Stimulated activated naive CD4-positive, alpha-beta T cell (primary cell): ENCODE measurements at places on chromosomes 11 and 22.

DNA sequence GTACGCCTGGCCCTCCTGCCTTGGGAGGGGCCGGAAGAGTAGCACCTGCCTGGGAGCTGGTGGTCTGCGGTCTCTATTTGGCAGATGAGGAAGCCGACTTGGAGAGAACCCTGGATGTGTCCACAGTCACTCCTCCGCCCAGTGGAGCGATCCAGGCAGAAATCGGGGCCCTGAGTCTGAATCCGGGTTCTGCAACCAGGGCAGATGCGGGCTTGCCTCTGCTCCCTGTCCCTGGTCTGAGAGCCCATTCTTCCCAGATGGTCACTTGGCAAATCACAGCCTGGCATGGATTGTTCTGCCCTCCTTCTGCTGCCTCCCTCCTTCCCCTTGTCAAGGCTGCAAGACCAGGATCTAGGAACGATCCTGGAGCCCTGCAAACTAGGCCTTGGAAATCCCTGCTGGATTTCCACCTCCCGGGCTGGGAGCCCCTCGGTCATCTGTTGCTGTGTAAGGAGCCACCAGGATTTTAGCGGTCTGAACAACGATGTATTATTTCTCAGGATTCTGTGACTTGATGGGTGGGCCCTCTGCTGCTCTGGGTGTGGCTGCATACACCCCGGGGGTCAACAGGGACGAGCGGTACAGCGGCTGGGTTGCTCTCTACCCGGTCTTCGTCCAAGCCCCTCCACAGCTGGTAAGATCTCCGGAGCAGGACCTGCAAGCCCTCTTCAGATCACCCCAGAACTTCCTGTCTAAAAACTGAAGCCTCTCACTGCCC, 2.0 kb upstream of the ASCL2 start:
- no peak for DNase-seq

GRCh38 chr11:69992943-69993694, 85.0 kb upstream of the ANO1 start:
- DNase-seq, result no peak

- no peak for DNase-seq
Observed at GRCh38 chr11:6657346-6657745, 1.7 kb upstream of the DCHS1 start.

DNA sequence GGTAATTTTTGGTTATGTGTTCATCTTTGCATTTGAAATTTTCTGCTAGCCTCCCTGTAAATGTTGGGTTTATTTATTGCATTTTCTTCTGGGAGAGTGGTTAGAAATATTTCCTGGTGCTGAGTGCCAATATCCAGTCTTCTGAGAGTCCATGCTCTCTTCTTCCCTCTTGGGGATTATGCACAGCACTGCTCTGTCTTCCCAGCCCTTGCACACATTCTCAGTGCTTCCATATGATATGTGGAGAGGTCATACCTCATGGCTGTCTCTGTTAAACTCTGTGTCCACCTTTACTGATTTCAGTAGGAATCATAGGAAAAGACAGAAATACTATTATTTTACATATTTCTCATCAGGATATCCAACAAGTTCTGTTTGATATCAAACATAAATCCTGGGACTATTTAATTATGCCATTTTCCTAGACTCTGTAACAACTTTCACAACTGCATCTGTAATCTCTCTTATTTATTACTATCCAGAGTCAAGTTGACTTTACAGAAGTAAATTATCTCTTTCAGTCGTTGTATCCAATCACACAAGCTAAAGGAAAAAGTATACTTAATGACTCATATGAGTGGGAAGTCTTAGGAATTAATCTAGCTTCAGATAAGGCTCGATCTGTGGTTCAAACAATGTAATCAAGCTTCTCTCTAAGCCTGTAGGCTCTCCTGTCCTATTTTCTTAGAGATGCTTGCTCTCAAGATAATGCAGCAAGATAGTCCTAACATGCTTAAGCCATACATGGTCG, 2.7 kb upstream of the NXPE1 start:
- DNase-seq, result no peak

GRCh38 chr11:615504-616319, at the start of gene IRF7:
Gene IRF7 (minus strand): TSS chr11:615950. CDS start chr11:615364, 586 bp downstream.
- DNase-seq, result peak; percentile 69

- peak; percentile 13 for DNase-seq
Observed at GRCh38 chr11:27485930-27486773, 13.6 kb upstream of the LGR4 start.

DNA sequence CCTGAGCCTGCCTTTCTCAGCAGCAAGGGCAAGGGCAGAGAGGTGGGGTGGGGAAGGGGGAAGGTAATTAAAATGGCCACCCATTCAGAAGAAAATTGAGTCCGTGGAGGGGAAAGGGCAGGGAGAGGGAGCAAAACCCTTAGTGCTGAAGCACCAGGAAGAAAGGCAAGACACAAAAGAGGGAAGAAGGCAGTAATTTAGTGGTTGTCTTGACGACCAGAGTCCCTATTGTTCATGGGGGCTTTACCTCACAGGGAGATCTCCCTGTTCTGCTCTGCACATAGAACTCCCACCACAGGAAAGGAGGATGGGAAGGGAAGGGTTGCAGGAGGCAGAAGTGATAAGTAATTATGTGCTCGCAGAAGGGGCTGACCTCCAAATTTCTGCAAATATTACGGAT, 23.4 kb downstream of the SNX19 start:
- DNase-seq, result no peak

GRCh38 chr11:17171343-17171742, 36.4 kb downstream of the PIK3C2A start:
- no peak for DNase-seq
